ENCODE measurements at places on chromosomes 7 and 10.

DNA sequence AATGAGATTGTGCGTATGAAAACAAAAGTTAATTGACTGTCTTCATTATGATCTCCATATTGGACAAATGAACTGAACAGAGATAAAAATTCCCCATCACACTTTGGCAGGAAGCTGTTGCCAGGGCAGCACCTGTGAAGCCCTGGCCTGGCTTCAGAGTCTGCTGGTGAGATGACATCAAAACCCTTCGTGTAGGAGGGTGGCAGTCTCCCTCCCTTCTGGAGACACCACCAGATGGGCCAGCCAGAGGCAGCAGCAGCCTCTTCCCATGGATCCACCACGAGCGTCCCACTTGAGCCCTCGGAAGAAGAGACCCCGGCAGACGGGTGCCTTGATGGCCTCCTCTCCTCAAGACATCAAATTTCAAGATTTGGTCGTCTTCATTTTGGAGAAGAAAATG, at the start of gene DNTT:
Gene DNTT (plus strand): TSS at position 205 of the 400 bp plus-strand sequence. CDS start 64 bp downstream, at position 269.
- no peak for DNase-seq

DNA sequence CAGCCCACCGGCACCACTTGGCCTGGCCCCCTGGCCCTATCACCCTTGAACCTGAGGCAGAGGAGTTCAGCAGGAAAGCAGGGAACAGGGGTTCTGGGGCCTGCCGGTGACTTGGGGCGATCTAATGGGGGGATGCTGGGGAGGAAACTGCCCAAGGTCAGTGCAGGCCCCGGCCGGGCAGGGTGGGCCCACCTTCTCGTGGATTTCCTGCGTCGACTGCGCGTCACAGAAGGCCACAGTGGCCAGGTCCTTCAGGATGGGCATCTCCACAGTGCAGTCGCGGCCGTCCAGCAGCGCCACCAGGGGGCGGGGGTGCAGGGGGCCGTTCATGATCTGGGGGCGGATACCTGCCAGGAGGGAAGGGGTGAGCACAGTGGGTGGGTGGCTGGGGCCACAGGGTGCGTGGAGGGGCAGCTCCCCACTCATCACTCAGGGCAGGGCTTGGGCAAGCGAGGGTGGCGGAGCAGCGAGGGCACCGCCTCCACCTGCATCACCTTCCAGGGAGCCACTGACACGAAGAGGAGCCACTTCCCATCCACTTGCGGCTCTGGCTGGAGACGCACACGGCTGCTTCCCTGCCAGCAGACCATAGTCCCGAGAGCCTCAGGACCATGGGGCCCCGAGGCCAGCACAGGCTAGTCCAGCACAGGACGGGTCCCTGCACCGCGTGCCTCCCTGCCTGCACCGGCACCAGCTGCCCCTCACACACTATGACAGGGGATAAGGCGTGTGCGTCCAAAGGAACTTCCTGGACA, 61.4 kb downstream of the ZRANB1 start:
- DNase-seq = no peak

- no peak for DNase-seq
Observed at GRCh38 chr10:132096223-132096622, 30.5 kb downstream of the JAKMIP3 start.

- no peak for DNase-seq
Observed at GRCh38 chr7:129782818-129783583, 169.8 kb downstream of the UBE2H start.

GRCh38 chr10:71740069-71740653, 20.6 kb upstream of the C10orf105 start:
- no peak for DNase-seq

- DNase-seq = no peak
Observed at GRCh38 chr10:22503315-22504088, 158.2 kb downstream of the SPAG6 start.

- no peak for DNase-seq
Observed at GRCh38 chr7:132574223-132574622, 2.0 kb downstream of the PLXNA4 start.

- no peak for DNase-seq
Observed at GRCh38 chr7:16774294-16774693, 20.7 kb downstream of the TSPAN13 start.

DNA sequence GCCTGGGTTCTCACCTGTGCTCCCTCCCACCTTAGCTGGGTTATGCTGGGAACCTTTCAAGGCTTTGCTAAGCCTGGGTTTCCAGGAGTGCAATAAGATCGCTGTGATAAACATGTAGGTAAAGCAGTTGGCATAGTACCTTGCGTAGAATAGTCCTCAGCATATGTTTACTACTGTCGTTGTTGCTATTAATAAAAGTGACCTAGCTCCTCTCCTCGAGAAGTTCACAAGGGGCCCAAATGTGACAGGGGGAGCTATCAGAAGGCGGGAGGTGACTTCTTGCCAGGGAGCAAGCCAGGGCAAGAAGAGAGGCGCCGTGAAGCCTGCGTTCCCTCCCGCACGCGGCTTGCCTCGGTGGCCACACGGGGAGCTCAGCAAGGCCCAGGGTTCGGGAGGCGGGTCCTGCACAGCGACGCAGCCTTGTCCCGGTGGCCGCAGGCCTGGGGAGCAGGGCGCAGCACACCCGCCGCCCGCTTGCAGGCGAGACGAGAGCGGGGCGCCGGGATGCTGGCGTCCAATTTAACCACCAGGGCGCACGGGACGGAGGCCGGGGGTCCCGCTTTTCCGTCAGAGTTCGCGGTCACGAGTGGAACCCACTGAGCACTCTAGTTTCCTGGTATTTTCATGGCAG, 106.2 kb downstream of the SNX10 start:
- DNase-seq = peak; percentile 3

DNA sequence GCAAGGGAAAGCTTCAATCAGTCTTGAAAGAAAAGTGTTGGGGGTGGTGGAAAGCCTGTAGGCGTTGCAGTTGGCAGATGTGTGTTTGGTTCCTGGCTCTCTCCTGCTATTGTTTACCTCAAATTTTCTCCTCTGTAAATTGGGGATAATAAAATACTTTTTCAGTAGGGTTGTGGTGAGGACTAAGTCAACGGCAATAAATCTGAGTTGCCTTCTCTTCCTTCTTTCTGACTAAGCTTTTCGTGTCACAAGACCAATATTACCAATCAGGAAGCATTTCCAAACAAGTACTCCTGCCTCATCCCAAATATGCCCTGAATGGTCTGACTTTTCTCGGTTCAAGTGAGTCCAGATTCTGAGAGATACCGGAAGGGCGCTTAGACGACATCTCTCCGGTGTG, 54.0 kb downstream of the CREB5 start:
- no peak for DNase-seq
